ENCODE measurements at places on chromosomes 5 and 9. TPM values are rescaled to one million over a fixed set of nuclear protein-coding genes. Genes with fewer than 3 reads are reported as not detected.

CCDC180 gene
- 4.2 TPM for total RNA-seq

- no peak for DNase-seq
Observed at GRCh38 chr9:102113191-102113590, 374.7 kb upstream of the GRIN3A start.

DNA sequence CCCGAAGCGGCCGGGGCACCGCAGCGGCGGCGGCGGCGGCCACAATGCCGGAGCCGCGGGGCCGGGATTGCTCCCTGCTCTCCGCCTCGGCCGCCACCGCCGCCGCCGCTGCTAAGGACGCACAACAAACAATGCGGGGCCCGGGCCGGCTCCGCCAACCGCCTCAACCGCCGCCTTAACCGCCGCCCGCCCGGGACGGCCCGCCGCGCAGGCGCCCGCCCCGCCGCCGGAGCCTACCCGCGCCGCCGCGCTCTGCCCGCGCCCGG, 254 bp downstream of the STRBP start:
- peak; percentile 3 for DNase-seq

DNA sequence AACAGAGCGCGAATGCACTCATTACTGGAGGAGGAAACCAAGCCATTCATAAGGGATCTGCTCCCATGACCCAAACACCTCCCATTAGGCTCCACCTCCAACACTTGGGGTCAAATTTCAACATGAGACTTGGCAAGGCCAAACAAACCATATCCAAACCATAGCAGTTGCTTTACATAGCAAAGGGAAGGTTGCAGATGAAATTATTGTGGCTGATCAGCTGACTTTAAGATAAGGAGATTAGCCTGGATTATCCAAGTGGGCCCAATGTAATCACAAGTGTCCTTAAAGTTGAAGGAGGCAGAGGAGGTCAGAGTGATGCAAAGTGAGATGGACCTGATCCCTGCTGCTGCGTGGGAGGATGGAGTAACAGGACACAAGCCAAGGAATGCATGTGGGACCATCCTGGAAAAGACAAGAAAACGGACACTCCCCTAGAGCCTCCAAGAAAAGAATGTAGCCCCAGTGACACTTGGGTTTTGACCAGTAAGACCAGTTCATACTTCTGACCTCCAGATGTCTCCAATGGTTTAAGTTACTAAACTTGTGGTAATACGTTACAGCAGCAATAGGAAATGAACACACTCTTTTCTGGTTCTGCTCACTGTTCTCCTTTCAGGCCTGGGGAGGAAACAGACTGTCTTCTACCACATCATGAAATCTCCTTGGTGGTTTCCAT, 167.3 kb downstream of the GNAQ start:
- peak; percentile 85 for DNase-seq

Data from fibroblast of the aortic adventitia (primary cell).